Common myeloid progenitor, CD34-positive (primary cell): ENCODE measurements at places on chromosomes 11 and 22.

DNA sequence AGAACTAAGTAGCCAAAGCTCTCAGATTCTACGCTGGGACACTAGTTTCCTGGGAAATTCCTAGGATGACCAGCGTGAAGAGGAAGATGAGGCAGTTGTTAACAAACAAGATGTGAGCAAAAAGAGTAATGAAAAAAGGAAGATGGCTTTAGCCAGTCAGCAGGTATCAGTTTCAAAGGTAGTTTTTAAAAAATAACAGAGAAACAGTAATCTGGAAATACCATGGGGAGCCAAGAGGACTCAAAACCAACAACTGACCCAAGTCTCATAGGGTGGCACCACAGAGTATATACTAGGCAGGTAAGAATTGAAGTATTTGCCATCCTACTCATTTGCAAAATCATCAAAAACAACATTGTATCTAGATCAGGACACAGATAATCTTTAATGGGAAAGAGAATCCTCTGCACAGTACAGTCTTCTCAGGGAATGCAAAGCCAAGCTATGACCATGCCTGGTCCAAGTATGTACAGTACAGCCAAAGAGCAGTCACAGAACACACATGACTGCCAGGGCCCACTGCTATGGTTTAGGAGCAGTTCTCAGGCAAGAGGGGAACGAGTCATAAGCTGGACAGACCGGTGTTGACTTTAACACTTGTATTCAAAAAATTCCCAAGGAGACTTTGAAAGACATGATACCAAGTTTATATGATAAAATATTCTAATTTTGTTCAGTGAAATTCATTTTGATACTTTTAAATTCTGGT lies 20.6 kb downstream of the MSANTD4 start:
- H3K4me3 ChIP-seq, result no peak overlapping the region
- no peaks in the 10 kb centered on the region for H3K27me3 ChIP-seq
- no peaks in the 10 kb centered on the region for H3K4me1 ChIP-seq
- no peak overlapping the region for H3K27ac ChIP-seq

DNA sequence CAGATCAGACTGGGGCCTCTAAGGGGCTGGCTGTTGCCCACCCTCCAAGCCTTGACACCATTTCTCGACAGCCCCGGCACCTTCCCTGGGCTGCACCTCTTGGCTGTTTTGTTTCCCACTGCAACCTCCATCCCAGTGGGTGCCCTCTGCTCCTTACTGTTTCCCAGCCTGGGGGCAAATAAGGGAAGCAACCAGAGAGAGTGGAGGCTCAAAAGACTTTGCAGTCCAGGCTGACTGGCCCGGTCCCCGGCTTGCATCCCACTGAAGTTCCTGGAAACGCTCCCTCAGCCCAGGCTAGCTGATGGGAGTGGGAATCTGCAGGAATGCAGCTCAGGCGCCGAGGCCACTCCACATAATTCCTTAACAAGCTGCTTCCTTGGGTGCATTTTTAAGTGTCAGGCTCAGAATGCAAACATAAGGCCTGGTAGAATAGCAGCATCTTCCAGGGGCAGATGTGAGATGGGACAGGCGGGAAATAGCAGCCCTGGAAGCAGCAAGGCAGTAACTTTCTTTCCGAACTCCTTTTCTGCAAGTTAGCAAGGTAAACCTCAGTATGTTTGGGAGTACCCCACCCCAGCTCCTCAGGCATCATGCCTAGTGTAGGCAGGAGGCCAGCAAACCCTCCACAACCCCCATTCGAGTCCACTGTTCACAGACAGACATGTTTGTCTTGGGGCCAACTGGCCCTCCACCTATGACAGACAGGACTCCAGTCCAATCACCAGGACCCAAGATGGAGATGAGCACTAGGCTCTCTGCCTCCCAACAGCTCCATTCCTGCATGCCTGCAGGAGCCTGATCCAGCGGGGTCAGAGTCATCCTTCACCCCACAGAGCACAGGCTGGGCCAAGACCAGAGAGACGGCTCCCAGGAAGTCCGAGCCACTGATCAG lies 39.3 kb downstream of the RPL27A start:
- H3K4me3 ChIP-seq, result no peak overlapping the region
- H3K27me3 ChIP-seq, result no peaks in the 10 kb centered on the region
- no peak for DNase-seq
- no peaks in the 10 kb centered on the region for H3K36me3 ChIP-seq
- H3K27ac ChIP-seq, result no peak overlapping the region
- H3K4me1 ChIP-seq, result no peaks in the 10 kb centered on the region

DNA sequence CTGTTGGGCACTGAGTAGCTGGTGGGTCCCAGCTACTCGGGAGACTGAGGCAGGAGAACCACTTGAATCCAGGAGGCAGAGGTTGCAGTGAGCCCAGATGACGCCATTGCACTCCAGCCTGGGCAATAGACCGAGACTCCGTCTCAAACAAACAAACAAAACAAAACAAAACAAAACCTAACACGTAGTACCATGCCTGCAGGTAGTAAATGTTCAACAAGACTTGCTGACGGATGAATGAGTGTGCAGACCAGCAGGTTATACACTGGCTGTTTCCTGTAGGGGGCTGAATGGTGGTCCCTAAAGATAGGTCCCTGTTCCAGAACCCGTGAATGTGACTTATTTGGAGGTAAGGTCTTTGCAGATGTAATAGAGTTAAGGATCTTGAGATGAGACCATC lies 12.8 kb upstream of the MRGPRD start:
- H3K4me1 ChIP-seq, result no peaks in the 10 kb centered on the region
- H3K4me3 ChIP-seq, result no peak overlapping the region
- no peak for DNase-seq
- peaks cover 39% of the 10 kb centered on the region for H3K27me3 ChIP-seq

DNA sequence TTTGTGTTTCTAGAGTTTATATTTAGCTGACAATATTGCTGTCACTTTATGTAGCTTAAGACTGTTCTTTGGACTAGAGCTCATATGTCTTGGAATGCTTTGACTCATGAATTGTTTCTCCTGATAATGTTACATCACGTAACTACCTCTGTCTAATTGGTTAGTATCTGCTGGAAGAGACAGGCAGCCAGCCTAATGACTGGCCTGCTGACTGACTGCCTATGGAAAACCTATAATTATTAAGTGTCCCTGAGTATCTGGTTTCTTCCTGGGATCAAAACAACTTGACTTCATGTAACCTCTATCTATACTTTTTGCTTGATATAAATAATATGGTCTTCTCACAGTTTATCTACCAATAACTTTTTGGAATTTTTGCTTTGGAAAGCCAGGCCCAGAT lies 9.4 kb downstream of the SOX6 start:
- DNase-seq, result no peak
- no peaks in the 10 kb centered on the region for H3K4me1 ChIP-seq
- H3K4me3 ChIP-seq, result no peak overlapping the region

DNA sequence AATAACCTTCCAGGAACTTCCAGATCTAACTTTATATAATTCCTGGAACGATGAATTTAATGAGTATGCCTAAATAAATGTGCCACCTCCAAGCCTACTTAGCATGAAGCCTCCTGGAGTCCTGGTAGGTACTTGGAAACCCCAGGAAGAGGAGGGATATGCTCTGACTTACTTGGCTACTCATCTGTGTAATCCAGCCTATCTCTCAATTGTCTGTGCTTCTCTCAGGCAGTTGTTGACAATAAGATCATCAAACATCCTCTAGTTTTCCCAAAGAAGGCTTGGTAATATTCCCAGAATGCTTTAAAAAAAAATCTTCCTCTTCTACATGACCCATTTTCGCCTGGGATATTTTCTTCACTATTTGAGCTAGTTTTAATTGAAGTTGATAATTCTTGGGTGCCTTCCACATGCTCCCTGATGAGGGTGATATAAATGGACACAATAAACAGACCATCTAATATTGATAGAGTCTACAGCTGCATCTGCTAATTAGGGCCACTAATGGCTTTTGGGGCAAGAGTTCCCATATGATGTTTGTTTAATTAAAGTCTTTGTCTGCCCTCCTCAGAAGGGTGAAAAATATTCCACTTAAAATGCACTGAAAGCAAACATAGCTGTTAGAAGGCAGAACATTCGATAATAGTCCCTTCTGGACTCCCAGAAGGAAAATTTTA lies 75.5 kb upstream of the RAB38 start:
- no peaks in the 10 kb centered on the region for H3K36me3 ChIP-seq
- H3K4me3 ChIP-seq, result no peak overlapping the region
- DNase-seq, result no peak
- H3K27me3 ChIP-seq, result no peaks in the 10 kb centered on the region
